ELF-1 (cell line): ENCODE measurements at places on chromosomes 7 and 10.

DNA sequence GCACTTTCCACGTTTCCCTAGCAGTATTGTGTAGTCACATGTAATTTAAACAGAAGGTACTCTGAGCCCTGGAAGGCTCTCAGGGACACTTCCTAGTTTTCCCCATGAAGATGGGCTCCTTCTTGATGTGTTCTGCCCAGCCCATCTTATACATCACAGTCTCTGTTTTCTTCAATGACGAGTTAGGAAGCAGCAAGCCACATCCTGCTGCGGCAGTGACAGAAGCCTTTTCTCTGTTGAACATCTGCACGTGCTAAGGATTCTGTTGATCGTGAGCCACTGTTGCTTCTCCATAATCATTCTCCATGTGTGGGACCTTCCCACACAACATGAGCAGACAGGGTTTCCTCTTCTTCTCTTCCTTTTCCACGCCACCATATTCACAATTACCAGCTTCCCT is 298.0 kb upstream of the IMMP2L start:
- DNase-seq: no peak

GRCh38 chr7:143384148-143384547 is 3.0 kb downstream of the ZYX start:
- DNase-seq: no peak

- DNase-seq: no peak
Observed at GRCh38 chr7:99083733-99084132, 60.2 kb downstream of the SMURF1 start.

- DNase-seq: no peak
Observed at GRCh38 chr7:31816810-31817209, 129.8 kb downstream of the PPP1R17 start.

- no peak for DNase-seq
Observed at GRCh38 chr7:107079212-107079940, 34.9 kb downstream of the PRKAR2B start.

DNA sequence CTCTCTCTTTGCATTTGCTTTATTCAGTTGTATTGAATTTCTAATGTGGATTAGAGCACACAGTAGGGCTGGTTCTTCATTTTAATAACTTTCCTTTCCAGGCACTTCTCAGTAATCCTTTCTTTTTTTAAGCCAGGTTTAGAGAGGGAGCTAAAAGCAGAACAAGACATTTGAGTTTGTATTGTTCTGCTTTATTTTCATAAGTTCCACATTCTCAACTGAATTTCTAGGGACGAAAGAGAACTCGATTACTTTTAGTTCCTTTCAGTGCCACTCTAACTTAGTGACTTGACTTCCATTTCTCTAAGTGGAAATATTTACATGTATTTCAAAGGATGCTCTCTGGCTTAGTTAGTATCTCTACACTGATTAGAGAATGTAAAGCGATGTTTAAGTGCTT is 145.6 kb downstream of the EXOC4 start:
- no peak for DNase-seq

- no peak for DNase-seq
Observed at GRCh38 chr7:80044796-80045195, 89.8 kb upstream of the GNAI1 start.

DNA sequence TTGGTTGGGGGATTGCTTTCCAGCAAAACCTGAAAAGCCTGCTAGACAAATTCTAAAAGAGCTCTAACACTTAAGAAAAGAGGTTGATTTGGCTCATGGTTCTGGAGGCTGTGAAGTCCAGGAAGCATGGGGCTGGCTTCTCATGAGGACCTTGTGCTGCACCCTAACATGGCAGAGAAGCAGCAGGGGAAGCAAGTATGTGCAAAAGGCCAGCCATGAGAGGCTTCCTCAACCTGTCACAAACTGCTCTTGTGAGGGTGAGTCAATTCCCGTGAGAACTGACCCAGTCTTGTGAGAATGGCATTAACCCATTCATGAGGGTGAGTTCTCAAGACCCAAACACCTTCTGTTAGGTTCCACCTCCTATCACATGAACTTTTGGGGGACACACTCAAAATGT is 54.3 kb upstream of the IGFBP3 start:
- no peak for DNase-seq

- DNase-seq: no peak
Observed at GRCh38 chr7:114574384-114574783, 159.8 kb downstream of the FOXP2 start.

DNA sequence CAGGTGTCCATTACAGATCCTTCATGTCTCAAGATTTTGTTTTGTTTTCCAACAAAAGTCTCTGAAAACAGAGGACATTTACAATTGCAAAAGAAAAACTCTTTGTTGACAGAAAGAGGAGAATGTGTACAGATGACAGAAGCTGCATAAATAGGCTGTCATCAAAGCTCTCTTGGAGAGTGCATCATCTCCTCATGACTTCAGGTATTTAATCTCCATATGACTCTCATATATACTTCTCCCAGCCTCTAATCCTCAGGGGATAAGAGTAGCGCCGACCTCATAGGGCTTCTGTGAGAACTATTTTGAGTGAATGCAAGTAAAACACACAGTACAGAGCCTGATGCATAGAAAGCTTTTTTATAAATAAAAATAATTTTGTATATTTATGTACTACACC is 48.1 kb upstream of the SEPTIN7 start:
- no peak for DNase-seq

DNA sequence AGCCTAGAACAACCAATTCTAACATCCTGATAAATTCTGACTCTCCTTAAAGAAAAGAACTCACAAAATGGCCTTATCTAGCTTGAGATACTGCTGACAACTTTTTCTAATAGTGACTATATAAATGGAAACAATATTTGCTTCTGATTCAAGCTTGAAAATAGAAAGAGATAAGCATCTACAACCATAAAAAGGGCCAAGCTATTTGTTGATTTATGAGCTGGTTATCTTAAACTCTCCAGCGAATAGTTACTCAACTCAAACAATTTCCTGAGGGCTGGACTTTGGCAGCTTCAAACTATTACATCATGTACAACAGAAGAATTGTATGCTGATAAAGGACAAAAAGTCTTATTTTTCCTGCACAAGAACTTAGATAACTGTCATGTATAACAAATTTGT is 4.6 kb downstream of the USP54 start:
- DNase-seq: no peak

DNA sequence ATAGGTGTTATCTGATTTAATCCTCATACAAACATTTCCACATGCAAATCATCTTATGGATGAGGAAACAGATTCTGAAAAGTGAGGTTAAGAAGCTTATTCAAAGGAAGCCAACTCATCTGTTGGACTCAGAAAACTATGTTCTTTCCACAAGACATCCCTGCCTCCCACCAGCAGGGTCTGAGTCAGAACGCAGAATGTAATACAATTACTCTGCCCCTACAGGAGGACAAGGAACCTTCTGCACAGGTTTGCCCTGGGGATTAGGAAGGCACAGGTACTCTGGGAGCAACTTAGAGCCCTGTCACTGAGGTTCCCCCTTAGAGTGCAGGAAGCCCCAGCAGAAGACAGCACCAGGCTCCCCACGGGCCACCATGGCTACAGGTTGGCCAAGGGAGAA is 255.7 kb downstream of the TNS3 start:
- DNase-seq: no peak

DNA sequence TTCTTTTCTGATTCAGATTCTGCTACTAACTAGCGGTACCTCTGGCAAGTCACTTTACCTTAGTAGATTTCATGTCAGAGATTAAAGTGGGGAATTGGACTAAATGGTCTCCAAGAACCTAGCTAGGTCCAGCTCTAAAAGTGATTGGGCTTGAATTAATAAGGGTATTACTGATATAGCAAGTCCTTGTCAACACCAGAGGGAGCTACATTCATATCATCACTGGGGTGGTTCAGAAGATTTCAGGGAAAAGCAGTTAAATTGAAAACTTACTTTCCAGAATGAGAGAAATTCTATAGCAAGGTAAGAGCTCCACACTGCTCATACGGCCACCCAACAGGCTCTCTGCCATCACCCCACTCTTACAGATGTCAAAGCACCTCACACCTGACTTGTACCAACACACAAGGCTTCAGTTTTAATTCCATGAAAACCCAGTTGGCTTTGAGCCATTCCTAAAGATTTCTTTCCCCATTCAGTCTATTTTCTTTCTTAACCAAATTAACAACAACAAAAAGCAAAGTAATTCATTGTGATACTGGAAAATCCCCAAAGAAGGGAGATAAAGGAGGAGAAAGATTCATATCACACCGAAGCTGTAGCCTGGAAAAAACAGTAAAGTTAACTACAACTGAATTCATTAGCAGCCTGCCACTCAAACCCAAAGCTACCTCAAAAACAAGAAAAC is 38.0 kb upstream of the SPOCK2 start:
- peak; percentile 4 for DNase-seq

DNA sequence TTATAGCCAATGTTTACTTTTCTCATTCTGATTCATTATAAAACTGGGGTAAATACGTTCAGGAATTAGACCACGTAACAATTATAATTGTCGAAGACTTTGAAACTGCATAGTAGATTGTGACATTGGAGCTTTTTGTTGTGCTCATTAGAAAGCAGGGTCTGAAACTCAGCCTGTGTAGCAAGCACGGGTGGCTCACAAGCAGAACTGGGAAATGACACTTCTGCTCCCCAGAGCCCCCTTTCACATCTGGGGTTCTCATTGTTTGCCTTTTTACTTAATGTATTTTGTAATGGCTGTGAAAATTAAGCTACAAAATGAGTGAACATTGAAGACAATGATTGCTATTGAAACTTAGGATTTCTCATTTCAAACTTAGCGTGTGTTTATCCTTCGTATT is 72.9 kb downstream of the CDHR3 start:
- DNase-seq: no peak

DNA sequence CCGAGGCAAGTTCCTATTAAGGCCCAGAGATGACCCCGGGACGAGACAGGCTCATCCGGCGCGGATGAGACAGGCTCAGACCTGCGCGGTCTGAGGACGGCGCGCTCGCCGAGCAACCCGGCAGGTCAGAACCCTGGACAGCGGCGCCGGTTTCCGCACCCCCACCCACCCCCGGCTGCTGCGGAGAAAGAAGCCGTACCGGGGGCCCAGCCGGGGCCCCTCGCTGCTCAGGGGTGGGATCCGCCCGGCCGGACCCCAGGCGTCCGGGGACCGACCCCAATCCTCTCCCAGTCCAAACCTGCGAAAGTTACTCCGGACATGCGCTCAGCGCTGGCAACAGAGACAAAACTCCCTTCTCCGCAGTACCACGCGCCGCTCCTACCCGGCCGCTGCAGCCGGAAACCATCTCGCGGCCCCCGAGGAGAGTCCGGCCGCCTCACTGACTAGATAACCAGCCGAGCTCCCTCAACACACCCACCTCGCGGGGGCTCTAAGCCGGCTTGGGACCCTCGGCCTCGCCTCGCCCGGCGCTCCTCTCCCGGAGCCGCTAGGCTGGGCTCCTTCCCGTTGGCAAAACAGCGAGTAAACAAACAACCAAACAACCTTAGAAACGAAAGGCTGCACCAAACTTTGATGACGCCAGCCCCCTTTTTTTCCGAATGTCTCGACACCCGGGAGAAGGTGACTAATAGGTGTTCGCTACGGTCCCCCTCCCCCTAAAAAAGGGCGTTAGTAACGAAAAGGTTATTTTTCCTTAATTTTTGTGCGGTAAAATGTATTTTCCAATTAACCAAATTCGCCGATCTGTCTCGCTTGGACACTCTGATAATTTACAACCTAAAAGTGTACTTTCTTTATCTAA is 2.3 kb upstream of the DRGX start:
- DNase-seq: peak; percentile 84

GRCh38 chr7:116862951-116863670 is 724 bp downstream of the CAPZA2 start:
- DNase-seq: peak; percentile 51

DNA sequence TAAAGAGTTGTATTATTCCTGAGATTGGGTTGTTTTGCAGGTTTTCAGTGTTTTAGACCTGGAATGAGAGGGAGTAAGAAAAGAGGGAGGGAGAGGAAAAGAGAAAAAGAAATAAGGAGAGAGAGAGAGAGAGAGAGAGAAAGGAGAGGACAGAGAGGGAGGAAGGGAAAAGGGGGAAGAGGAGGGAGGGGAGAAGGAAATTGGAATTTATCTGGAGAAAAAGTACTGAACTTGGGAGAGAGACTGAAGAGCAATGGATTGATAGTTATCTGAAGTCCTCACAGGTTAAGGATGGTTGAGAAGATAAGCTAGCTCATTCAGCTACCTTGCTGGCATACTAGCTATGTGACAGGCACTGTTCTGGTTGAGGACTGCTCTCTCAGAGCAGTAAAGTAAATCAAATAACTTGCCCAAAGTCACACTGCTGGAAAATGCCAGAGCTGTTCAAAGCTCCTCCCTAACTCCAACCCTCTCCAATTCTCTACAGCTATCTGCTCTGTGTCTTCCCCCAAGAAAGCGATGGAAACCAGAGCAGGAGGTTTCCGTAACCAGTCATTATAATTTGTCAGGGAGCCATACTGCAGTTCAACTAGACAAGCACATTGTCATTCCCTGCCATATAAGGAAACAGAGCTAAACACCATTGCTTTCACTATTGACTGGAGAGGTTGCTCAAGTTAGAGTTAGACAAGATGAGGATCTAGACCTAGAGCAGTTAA is 10.7 kb downstream of the CALD1 start:
- DNase-seq: peak; percentile 63

- DNase-seq: no peak
Observed at GRCh38 chr7:55018361-55019190, at the start of gene EGFR. EGFR (plus strand) TSS chr7:55019017; CDS start chr7:55019278, 261 bp downstream.

- DNase-seq: no peak
Observed at GRCh38 chr10:80487421-80487785, 33.3 kb downstream of the TSPAN14 start.

DNA sequence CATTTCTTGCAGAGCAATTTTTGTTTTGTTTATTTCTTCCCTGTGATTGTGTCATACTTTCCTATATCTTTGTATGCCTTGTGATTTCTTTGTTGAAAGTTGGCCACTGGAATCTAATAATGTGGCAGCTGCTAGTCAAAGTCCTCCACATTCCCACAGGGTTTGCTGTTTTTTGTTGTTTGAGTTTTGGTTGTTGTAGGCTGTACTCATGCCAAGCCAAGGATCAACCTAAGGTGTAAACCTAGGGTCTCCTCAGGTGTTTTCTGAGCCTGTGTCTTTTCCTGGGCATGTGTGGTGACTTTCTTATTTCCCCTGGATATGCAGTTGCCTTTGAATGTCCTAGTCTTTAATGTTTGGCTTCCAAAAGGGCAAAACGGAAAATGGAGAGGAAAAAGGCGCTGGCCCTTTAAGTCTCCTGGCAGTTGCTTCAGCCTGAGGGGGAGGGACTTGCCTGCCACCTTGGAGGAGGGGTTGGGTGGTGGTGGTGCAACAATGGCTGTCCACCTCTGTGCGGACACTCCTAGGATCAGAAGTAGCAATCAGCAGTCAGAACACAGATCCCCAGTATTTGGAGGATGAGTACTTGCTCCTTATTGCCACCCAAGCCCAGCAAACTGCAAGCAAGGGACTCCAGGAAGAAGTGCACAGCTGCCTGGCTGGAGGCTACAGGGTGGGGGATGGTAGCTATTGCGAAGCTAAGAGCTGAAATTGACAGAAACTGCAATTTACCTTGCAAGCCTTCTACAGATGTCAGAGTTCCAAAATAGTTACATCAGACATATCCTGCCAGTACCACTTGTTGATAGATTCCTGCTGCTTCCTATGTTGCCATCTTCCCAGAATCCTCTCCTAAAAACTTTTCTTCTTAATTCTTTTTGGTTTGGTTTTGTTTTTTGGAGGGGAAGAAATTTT is 5.6 kb upstream of the ZNF518A start:
- peak; percentile 80 for DNase-seq
